A549 treated with dexamethasone at 1 μM for 4 hours (cell line): ENCODE measurements at places on chromosomes 16 and 17. TPM values are rescaled to one million over a fixed set of nuclear protein-coding genes. Genes with fewer than 3 reads are reported as not detected.

Gene KRTAP1-1
- total RNA-seq, result not detected in 5 replicates

Gene VTN
- total RNA-seq, result 15.3 to 21.2 TPM (median 19.1 TPM) in 5 replicates

Gene SKAP1
- 0.11 to 0.14 TPM in 2 of 5 replicates, not detected in the others for total RNA-seq

Gene NLGN2
- 11.3 to 19.7 TPM (median 17.9 TPM) in 5 replicates for total RNA-seq

Gene PRR35
- 0.11 to 0.19 TPM (median 0.15 TPM) in 5 replicates for total RNA-seq

Gene MT1G
- total RNA-seq, result not detected in 5 replicates

Gene TNP2
- not detected in 5 replicates for total RNA-seq

Gene CCL1
- not detected in 5 replicates for total RNA-seq

Gene GLIS2
- total RNA-seq, result 16.9 to 25.1 TPM (median 24.2 TPM) in 5 replicates
